Breast epithelium (tissue), 4 donors: ENCODE measurements at places on chromosomes 16 and 17. TPM values are rescaled to one million over a fixed set of nuclear protein-coding genes. Genes with fewer than 3 reads are reported as not detected.

Gene HS3ST4
- total RNA-seq, result not detected

GRCh38 chr17:44556832-44557606 lies at the start of gene FZD2:
TSS of gene FZD2 (plus strand) at chr17:44557484. CDS start at chr17:44557689, 205 bp downstream.
- no peaks in the 10 kb centered on the region for H3K4me1 ChIP-seq
- H3K27me3 ChIP-seq, result no peaks in the 10 kb centered on the region
- peak; percentile 87 for DNase-seq
- no peaks in the 10 kb centered on the region for H3K36me3 ChIP-seq
- peak within 1 kb of the TSS; percentile 54 for H3K4me3 ChIP-seq

DNA sequence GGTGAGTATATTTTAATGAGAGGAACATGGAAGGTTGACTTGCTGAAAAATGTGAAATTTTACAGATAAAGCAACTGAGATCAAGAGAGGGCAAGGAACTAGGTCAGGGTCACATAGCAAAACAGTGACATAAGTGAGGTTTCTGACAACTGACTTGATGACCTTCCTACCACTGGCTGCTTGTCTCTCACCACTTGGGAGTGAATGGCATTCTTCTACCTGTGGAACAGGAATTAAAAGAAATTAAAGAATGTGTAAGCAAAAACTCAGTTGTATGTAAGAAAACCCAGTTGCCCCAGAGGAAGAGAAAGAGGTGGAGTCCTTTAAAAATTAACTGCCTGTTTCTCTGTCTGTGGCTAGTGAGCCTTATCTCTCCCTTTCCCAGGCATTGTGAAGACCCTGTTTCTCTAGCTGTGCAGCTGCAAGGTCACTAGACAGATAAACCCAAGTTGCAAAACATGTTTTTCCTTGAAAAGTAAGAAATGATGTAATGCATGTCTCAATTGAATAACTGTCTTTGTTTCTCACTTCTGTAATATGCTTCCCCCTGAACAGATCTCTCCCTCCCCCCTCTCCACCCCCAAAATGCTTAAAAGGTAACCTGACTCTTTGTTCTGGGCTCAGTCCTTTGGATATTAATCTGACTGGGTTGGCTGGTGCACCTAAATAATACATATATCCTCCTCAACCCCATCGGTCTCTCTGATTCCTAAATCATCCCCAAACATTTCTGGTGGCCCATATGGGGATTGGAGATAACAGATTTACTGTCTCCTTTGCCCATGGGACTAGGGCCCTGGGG lies 23.4 kb downstream of the ACSM1 start:
- peak overlapping the region; percentile 82 for H3K27ac ChIP-seq
- no peaks in the 10 kb centered on the region for H3K27me3 ChIP-seq
- no peak for DNase-seq
- peaks cover 10% of the 10 kb centered on the region for H3K4me1 ChIP-seq
- no peaks in the 10 kb centered on the region for H3K36me3 ChIP-seq

DNA sequence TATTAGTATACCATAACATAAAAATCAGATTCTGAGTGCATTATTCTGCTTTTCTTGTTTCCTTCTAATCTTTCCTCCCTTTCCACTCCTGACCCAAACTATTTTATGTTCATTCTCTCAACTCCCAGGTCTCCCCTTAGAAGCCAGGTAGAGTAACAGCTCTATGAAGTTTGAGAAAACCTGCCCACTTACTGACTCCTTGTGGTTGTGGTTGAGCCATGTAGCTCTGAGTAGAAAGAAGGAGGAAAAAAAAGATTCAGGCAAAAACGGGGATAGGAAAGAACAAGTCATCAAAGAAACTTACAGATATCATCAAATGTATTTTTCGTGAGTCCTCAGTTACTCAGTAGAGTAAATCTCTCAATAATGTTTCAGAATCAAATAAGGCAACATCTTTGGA lies 216.7 kb downstream of the PMP22 start:
- DNase-seq, result no peak
- H3K27ac ChIP-seq, result no peak overlapping the region
- no peaks in the 10 kb centered on the region for H3K4me1 ChIP-seq
- peaks cover 5% of the 10 kb centered on the region for H3K27me3 ChIP-seq

Gene ABCC11
- total RNA-seq, result 5.4 TPM

DNA sequence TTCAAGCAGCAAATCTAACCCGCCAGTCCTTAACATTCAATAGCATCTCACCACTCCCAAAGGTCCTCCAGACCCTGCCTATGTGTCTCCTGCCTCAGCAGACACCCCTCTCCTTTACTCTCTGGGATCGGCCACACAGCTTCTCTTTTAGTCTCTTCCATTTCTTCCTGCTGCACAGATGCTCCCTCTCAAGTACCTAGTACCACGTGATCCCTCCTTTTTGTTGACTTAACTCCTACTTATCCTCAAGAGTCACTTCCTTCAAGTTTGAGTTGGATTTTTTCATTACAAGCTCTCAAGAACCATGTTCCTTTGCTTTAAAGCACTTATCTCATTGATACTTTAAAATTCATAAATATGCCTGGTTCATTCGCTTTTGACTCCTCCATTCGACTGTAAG lies 24.9 kb downstream of the AMFR start:
- H3K27ac ChIP-seq, result no peak overlapping the region
- H3K4me3 ChIP-seq, result no peak overlapping the region
- no peaks in the 10 kb centered on the region for H3K4me1 ChIP-seq
- H3K27me3 ChIP-seq, result no peaks in the 10 kb centered on the region

Gene MAPT
- total RNA-seq, result 12.4 TPM

DNA sequence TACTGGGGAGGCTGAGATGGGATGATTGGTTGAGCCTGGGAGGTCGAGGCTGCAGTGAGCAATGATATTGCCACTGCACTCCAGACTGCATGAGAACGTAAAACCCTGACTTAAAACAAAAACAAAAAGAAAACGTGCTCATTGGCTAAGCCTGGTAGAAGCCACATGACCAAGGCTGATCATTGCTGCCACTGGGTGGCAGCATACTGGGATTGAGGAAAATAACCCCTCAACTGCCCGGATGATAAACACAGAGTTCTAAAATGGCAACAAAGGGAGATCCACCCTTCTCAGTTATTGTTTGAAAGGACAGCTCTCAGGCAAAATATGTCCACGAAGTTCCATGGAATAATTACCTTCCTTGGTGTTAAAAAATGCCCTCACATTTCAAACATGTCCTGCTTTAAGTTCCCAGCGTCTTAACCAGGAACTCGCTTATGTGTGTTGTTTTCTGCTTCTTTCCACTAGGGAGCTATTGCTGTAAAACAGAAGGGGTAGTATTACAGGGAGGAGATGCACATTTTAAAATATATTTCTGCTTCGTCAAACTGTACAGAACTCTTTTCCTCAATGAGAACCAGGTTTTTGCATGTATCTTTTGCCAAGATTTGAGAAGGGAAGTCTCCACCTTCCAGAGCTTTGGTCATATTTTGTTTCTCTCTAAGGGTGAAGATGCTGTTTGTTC lies 675.3 kb downstream of the MAF start:
- H3K4me1 ChIP-seq, result no peaks in the 10 kb centered on the region
- H3K27ac ChIP-seq, result no peak overlapping the region
- no peaks in the 10 kb centered on the region for H3K27me3 ChIP-seq
- no peaks in the 10 kb centered on the region for H3K36me3 ChIP-seq
- H3K4me3 ChIP-seq, result no peak overlapping the region

GRCh38 chr17:78473951-78474613 lies 95.6 kb downstream of the PGS1 start:
- no peaks in the 10 kb centered on the region for H3K36me3 ChIP-seq
- H3K4me1 ChIP-seq, result no peaks in the 10 kb centered on the region
- H3K27ac ChIP-seq, result no peak overlapping the region

DNA sequence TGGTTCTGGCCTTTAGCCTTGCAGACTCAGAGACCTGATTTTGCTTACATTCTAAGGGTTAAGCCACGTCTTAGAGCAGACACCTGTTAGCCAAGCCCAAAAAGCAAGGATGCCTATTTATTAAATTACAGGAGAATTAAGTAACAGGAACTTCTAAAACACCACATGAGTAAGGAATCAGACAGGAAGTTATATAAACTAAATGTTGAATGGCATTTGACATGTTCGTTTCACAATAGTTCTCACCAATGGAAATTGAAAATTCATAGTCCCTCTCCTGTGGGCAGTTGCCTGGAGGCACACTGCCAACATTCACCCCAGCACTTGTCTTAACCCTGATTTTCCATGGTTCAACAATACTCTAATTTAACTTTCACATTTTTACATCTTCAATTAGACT lies 9.0 kb downstream of the KRTAP9-7 start:
- DNase-seq, result no peak
- no peak overlapping the region for H3K4me3 ChIP-seq
- no peak overlapping the region for H3K27ac ChIP-seq

Gene SLC5A10
- not detected for total RNA-seq

Gene UNC13D
- 5.6 TPM for total RNA-seq

DNA sequence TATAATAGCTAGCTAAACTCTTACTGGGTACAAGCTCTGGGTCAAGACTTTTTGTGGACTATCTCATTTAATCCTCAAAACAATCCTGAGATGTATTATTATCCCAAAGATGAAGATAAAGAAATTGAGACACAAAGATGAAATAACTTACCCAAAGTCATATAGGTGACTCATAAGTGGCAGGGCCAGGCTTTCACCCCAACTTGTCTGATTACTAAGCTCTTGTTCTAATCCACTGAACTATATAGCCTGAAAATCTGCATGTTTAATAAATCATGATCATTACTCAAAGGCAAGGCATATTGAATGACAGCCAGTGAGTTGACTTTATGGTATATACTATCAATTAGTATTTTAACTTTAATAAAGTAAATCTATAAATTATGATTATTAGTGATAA lies 77.4 kb downstream of the SKAP1 start:
- H3K36me3 ChIP-seq, result no peaks in the 10 kb centered on the region
- H3K4me1 ChIP-seq, result no peaks in the 10 kb centered on the region
- no peak for DNase-seq
- H3K27ac ChIP-seq, result no peak overlapping the region
- H3K4me3 ChIP-seq, result no peak overlapping the region

Gene CACNG5
- total RNA-seq, result not detected

Gene SBK1
- 1.3 TPM for total RNA-seq

- no peak overlapping the region for H3K27ac ChIP-seq
- H3K4me3 ChIP-seq, result no peak overlapping the region
- no peaks in the 10 kb centered on the region for H3K4me1 ChIP-seq
- no peaks in the 10 kb centered on the region for H3K27me3 ChIP-seq
- H3K36me3 ChIP-seq, result no peaks in the 10 kb centered on the region
Observed at GRCh38 chr16:88343271-88343791, 39.4 kb upstream of the ZNF469 start.

DNA sequence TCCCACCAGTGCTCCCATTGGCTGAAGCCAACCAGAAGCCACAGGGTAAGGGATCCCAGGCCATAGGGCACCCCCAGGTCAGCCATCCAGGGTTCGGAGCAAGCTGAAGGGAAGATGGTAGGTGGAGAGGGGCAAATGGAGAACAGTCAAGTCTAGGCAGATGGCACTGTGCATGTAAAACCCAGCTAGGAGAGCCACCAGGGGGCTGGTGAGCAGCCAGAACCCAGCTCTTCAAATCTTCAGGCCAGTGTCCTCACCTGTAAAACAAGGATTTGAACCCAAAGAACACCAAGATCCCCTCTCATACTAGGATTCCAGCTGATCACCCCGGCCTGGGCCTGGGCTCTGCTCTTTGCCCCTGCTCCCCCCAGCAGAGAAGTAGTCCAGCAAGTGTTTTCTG lies 43.5 kb downstream of the GINS3 start:
- no peaks in the 10 kb centered on the region for H3K4me1 ChIP-seq
- no peaks in the 10 kb centered on the region for H3K36me3 ChIP-seq
- no peaks in the 10 kb centered on the region for H3K27me3 ChIP-seq
- no peak overlapping the region for H3K27ac ChIP-seq
- no peak overlapping the region for H3K4me3 ChIP-seq

Gene PYCARD
- 32.9 TPM for total RNA-seq

DNA sequence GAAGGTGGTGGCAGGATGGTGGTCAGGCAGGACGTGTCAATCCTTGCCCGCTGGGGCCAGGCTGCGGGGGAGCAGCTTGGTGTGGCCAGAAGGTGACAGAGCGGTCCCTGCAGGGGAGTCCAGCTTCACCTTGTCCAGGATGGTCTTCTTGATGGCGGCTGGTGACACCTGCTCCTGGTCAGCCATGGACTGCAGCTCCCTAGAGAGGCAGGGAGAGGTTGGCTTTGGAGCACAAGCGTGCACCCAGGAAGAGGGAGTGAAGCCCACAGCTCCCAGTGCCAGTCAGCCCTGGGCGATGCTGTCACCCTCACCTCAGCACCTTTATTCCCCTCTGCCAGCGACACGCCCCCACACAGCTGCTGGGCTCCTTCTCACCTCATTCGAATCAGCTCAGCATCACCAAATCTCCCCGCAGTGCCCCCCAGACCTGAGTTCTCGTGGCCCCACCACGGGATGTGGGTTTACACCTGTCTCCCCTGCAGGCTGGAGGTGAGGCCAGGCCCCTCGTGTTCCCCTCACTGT lies 3.9 kb downstream of the PYCR1 start:
- no peaks in the 10 kb centered on the region for H3K36me3 ChIP-seq
- no peak overlapping the region for H3K27ac ChIP-seq
- no peak overlapping the region for H3K4me3 ChIP-seq
- DNase-seq, result no peak
- H3K27me3 ChIP-seq, result no peaks in the 10 kb centered on the region

DNA sequence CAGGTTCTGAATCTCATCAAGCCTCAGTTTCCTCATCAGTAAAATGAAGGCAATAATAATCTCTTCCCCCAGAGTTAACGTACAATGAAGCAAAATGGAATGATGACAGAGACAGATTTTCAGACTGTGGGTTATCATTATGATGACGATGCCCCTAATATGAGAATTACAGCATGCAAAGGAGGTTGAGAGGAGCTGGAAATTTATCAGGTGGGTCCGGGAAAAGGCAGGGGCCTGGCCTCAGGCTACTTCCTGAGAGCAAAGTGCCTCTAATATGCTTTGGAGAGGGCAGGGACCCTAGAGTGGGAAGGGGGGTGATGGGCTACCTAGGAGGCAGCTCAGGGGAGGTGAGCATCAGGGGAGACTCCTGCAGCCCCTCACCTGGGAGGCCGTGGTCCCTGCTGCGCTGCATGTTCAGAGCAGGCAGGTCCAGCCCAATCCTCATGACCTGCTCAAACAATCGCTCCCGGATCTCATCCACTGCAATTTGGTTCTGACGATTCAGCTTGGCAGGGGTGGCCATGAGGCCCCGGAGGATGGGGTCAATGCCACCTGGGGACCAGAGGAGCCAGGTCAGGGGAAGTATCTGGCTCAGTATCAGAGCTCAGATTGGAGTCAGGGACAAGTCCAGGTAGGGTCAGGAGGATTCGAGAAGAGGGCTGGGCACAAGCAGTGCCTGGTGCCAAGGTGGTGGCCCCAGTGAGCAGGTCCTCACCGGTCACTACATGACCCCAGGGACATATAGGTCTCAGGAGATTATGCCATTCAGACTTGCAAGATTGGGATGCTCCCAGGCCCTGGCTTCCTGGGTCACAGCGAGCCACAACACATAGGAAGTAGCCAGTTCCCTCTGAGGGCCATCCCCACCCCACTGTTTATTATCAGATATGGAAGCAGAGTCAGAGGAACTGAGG lies 8.1 kb downstream of the MPO start:
- no peaks in the 10 kb centered on the region for H3K36me3 ChIP-seq
- H3K4me3 ChIP-seq, result no peak overlapping the region
- no peaks in the 10 kb centered on the region for H3K4me1 ChIP-seq
- no peak for DNase-seq
- no peak overlapping the region for H3K27ac ChIP-seq
- H3K27me3 ChIP-seq, result no peaks in the 10 kb centered on the region

Gene HBZ
- not detected for total RNA-seq
